ENCODE measurements at places on chromosomes 3 and 15.

DNA sequence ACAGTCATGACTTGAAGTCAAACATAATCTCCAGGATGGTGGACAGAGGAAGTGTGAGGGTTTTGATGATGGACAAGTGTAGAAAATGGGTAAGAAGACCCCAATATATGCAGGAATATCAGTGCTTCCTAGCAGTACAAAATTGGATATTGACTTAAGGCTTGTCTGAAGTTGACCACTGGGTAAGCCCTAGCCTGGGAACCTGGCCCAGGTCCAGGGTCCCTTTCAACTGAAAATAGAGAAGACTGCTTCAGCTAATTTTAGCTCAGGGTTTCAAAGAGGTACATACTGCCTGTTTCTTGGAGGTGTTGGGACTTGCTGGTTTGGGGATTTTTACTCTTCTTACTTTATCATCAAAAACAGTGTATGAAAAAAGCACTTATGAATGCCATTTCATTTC, 4.7 kb downstream of the NR1D2 start:
- peak; percentile 25 for DNase-seq

GRCh38 chr3:187101184-187102072, 37.9 kb downstream of the RPL39L start:
- DNase-seq: peak; percentile 82

DNA sequence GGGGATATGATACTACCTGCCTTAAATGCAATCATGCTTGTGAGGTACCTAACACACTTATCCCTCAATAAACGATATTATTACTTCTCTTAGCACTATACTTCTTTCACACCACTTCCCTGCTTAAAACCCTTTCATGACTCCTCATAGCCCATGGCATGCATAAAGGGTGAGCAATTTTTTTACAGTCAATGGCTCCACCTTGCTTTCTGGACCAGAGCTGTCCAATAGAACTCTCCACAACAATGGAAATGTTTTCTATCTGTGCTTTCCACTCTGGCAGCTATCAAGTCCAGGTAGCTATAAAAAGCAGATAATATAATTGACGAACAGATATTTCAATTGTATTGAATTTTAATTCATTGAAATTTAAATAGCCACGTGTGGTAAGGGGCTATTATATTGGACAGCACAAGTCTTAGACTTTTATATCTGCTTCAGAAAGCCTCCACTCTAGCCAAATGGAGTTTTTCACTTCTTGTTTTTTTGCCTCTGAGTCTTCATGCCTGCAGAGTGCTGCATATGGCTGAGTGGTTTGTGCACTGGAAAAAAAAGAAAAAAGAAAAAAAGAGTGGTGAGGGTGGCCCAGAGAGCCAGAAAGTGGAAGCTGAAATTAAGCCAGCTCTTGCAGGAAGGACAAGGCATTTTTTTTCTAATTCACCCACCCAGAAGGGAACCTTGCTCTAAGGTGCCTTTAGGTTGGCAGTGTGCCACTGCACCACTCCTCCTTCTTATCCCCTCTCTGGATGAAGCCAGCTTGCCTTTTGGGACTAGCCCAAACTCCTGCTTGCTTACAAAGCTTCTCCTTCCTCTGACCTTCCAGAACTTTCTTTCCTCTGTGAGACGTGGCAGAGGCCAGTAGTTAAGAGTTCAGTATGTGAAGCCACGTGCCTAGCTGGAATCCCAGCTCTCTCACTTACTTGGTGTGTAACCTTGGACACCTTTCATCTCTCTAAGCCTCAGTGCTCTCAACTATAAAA, 239.0 kb upstream of the LRTM1 start:
- no peak for DNase-seq

GRCh38 chr15:90530250-90531051, 728 bp downstream of the CRTC3 start:
- DNase-seq: peak; percentile 51

- DNase-seq: peak; percentile 53
Observed at GRCh38 chr15:88032787-88033186, 223.8 kb downstream of the NTRK3 start.

DNA sequence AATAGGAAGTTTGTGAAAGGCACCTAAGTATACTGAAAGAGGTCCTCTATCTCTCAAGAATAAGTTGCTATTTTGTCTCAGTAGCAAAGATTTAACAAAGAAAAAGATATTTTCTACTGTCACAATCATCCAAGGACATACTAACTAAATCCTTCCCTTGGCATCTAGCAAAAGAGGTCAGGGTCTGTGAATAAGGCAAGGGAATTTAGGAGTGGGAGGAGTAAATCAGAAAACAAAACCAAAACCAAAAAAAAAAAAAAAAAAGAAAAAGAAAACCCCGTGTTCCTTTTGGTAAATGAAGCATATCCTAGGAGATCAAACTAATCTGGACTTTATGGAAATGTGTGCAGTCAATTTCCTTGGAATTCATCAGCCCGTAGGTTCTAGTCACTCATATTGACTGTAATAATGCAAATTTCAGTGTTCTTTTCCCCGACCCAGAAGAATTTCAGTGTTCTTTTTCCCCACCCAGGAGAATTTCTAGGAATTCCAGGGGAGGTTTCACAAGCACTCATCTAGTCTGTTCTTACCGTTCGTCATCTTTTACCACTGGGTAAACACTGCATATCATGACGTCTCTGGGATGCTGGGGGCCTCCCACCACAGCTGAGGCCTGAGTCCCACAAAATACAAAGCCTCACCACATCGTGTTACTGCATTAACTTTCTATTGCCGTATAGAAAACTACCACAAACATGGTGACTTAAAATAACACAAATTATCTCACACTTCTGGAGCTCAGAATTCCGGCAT, 113.8 kb upstream of the CCDC54 start:
- DNase-seq: peak; percentile 33

- no peak for DNase-seq
Observed at GRCh38 chr3:195553268-195553667, 10.1 kb upstream of the PPP1R2 start.

DNA sequence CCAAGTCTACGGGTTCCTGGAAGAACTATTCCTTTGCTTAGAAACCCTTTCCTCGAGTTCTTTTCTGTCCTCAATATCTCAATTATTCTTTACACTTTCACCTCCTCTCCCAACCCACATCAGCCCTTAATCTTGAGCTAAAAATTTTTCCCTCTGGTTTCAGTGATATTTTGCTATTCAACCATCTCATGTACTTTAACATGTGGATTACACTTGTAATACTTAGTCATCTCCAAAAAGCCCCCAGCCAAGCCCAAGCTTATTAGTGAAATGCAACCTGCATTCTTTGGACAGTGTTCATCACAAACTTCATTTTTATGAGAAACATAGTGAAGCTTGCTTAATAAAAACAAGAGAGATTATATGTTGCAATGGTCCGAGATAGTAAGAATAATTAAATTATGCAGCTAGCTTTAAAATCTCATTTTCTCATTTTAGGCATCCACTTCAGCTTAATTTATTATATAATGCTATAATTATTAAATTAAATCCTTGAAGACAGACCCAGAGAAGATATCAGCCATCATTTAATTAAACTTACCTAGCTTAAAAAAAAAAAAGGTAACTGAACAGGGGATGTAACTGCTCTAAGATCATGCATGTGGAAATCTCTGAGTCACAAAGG, 534.5 kb upstream of the TBL1XR1 start:
- peak; percentile 73 for DNase-seq

DNA sequence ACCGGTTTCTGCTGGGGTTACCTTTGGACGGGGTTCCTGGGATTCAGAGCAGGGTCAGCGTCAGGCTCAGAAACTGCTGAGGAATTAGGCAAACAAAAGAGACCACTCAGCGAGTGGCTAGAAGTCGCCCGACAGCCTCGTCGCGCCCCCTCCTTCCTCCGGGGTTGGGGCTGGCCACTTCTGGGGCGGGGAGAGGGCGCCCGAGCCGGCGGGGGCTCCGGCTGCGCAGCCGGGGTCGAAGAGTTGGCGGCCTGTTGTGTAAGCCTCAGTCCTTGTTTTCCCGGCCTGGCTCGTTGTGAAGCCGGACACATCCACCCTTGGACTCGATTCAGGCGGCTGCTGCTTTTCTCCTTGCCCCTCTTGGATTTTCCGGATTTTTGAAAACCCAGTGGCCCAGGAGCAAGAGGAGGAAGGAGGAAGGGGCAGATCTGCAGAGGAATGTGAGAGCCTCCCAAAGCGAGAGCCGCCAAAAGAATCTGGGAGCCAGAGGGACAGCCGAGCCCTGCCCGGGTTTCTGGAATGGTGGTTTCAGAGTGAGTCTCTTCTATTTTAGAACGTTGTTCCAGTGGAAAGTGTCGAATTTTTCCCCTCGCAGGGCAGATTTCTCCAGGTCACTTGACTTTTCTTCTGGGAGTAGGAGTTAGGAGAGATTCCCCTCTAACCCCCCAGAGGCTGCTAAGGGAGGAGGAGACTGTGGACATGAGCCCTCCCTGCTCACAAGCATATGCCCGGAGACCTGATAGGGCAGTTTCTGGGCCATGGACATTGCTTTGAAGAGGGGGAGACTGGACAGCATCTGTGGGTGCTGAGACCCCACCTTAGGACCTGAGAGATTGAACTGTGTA, 666 bp downstream of the SNX33 start:
- peak; percentile 45 for DNase-seq

DNA sequence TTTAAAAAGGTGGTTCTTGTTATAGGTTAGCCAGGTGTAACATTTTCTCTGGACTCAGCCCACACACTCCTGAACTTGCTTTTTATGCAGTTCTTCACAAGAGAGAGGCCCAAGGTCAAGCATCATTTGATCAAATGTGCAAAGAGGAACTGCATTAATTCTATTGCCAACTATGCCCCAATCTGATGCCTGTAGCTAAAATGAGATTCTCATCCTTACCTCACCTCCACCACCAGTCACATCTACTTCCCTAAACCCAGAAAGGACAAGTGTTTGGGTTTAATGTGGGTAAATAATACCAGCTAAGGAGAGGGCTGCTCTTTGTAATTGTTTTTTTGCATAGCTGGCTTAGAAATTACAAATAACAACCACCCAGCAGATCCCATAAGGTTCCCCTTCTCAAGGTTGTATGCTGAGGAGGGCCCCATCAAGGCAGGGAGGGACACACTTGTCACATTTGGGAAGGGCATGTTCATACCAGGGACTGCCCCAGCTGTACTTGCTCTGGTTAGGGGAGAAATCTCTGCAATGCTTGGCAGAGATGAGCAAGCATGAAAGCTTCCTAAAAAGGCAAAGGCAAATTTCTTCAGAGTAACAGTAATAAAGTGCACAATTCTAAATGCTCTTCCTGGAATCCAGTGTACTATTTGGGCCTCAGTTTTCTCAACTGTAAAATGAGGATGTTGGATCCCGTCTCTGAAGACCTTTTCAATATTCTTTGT, 76.2 kb downstream of the TGFBR2 start:
- no peak for DNase-seq

GRCh38 chr3:182735672-182736071, 57.6 kb upstream of the ATP11B start:
- no peak for DNase-seq

DNA sequence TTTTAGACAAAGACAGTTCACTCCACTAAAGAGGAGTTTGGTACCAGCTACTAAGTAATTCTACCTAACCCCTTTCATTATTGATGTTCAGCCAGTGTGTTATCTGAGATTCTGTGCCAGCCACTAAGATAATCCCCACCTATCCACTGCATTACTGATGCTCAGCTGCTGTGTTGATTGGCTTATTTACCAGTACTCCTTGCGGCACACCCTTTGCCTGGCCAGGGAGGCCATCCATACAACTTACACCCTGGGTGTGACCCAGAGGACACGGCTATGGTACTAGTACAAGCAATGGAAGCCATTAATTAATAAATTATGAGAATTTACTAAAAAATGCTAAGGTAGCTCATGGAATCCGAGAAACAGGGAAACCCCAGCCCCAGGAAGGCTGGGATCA, 290.7 kb upstream of the CTNNB1 start:
- DNase-seq: no peak

DNA sequence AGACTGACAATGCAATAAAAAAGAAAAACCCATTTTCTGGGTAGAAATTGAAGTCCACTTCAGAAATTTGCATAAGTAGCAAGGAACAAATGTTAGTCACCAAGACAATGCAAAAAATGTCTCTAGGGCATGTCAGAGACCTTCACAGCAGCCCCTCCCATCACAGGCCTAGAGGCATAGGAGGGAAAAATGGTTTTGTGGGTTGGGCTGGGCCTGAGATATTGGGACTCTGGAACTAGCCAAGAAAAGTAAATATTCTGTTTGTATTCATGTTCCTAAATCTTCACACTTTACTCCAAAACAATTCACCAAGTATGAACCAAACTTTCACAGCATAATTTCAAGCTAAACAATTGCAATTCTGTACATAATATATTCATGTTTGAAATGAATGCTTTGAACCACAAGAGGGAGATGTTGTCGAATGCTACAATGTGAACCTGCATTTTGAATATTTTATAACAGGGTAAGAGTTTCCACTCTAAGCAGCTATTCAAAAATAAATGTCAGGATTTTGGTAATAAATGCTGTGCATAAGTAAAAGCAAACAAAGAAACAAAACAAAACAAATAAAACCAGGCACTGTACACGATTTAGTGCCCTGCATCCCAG, 429.2 kb downstream of the OTOL1 start:
- no peak for DNase-seq

- no peak for DNase-seq
Observed at GRCh38 chr15:85929786-85930185, 135.1 kb upstream of the KLHL25 start.

DNA sequence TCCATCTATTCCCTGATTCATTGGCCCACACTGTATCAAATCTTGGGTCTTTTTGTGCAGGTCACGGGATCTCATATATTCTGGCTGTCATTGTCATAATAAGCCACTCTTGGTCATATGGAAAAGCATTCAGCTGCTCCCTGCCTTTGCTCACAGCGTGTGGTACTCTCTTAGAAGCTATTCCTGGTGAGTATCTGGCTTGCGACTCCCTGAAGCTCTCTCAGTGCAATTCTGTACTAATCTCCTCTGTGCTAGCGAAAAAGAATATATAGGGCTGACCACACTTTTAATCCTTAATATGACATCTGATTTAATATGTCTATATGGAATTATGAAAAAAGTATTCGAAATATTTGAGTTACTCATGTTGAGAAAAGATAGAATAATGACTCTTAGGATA, 440.8 kb upstream of the GBE1 start:
- no peak for DNase-seq

DNA sequence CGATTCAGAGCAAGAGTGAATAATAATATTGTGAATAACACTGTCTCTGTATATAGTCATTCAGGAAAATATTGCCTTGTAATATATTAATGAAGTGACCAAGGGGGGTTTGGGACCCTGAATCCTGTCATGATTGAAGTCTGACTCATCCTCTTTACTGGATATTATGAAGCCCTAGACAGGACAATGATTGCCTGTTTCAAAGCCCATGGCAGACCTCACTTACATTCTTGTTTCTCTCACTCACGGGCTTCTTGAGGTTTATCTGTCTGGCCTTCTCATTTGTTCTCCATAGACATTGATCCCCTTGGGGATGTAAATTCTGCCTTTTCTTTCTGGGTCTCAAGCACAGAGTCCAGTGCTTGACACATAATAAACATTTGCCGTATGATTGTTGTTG, 449.3 kb upstream of the THRB start:
- no peak for DNase-seq

- DNase-seq: no peak
Observed at GRCh38 chr3:20808864-20809263, 622.9 kb upstream of the SGO1 start.

Data from Daoy (cell line).